ENCODE measurements at places on chromosomes 7 and 10. TPM values are rescaled to one million over a fixed set of nuclear protein-coding genes. Genes with fewer than 3 reads are reported as not detected.

The CYP2C8 gene
- total RNA-seq, result 0.87 TPM

The ZNF503 gene
- 8.9 TPM for total RNA-seq

- no peak for DNase-seq
Observed at GRCh38 chr10:51007781-51008180, 66.5 kb upstream of the PRKG1 start.

The TCAF2 gene
- 0.38 TPM for total RNA-seq

GRCh38 chr7:135768064-135768463, 19.5 kb upstream of the FAM180A start:
- DNase-seq, result no peak

The CPA4 gene
- total RNA-seq, result not detected

The WNT8B gene
- total RNA-seq, result not detected

- no peak for DNase-seq
Observed at GRCh38 chr7:139598642-139599041, 75.2 kb downstream of the CLEC2L start.

- DNase-seq, result no peak
Observed at GRCh38 chr7:155860840-155861479, 48.7 kb upstream of the SHH start.

DNA sequence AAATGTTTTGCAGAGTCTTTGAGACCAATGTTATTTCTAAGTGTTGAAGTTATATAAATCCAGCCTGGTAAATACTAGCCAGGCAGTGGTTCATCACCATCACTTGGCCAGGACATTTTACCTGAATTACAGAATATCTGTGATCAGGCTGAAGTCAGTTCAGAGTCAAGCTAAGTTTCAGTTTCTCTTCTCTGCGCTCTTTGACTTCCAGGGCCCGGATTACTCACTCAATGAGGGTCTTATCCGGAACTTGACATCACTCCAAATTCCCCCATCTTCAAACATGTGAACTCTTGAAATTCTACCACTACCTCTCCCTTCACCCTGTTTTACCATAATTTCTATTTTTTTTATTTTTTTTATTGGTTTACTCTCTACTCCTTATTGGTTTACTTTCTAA, 36.6 kb upstream of the CCAR1 start:
- no peak for DNase-seq

GRCh38 chr7:55133630-55134358, 115.0 kb downstream of the EGFR start:
- no peak for DNase-seq

DNA sequence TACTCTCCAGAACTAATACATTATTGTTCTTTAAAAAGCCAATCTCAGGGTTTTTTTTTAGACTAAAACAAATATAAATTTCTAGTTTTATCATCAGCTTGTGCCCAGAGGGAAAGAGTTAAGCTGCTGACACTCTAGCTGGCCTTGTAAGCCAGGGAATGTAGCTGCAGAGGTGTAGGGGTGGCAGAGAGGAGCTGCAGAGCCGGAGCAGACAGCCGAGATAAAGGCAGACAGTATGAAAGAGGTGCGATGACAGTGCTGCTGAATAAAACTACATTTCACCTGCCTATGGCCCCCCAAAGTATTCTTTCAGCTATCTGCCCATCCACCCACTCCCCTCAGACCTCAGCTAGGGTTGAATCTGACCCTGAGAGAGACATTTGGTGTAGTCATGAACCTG, 653.7 kb upstream of the ZWINT start:
- no peak for DNase-seq

The CASTOR2 gene
- 52.4 TPM for total RNA-seq

DNA sequence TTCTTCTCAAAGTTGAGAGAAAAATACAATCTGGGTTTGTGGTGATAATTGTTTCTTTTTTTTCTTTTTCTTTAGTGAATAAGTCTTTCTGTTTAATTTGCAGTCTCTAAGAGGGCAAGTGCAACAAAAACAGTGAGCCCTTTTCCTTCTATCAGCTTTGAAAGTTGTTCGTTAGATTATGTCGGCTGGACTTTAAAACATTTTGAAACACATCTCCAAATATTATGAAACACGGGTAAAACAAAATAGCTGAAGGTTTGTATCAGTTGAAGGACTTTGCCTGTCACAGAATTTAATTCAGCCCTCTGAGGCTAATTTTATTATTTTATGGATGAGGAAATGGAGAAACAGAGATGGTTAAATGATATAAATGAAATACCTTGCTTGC, 85.3 kb downstream of the AGMO start:
- DNase-seq, result no peak

GRCh38 chr7:44541028-44541869, at the start of gene NPC1L1:
TSS of gene NPC1L1 (minus strand) at chr7:44541330. CDS start at chr7:44541259, 71 bp downstream.
- no peak for DNase-seq

- DNase-seq, result peak; percentile 87
Observed at GRCh38 chr10:87863053-87863943, at the start of the genes KLLN and PTEN. TSS of gene KLLN (minus strand) at chr10:87863533. CDS start at chr10:87862487, 1,046 bp downstream. TSS of gene PTEN (plus strand) at chr10:87863625. CDS start at chr10:87864470, 845 bp downstream.

DNA sequence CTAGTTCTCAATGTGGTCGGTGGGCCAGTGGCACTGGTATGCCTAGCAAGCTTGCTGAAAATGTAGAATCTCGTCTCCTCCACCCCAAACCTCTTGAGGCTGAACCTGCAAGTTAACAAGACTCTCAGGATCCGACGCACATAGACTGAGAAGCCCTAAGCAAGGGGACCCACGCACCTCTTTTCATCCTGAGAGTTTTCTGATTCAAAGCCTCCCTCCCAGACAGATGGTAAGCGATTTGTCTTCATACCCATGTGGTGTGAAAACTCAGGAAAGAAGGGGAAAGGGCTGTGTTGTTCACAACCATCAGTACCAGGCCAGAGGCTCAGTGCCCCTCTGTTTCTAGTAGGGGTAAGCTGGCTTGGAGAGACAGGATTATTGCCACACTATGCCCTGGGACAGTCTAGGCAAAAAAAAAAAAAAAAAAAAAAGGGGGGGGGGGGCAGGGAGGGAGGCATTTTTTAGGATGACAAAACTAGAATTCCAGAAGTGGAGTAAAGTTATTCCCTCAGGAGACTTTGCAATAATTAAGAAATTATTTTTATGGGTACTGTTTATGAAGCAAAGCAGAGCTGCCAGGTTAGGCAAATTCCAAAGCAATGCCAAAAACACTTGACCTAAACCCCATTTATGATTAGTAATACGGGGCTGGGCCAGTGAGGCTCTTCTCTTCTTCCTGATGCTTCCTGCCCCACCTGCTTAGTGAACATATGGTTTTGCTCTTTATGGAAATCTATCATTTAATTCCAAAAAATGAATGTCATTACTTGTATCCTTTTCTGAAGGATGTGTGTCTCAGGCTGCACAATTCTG, 117.6 kb upstream of the PDLIM1 start:
- no peak for DNase-seq

- DNase-seq, result no peak
Observed at GRCh38 chr10:23195846-23196600, 3.9 kb downstream of the PTF1A start.

DNA sequence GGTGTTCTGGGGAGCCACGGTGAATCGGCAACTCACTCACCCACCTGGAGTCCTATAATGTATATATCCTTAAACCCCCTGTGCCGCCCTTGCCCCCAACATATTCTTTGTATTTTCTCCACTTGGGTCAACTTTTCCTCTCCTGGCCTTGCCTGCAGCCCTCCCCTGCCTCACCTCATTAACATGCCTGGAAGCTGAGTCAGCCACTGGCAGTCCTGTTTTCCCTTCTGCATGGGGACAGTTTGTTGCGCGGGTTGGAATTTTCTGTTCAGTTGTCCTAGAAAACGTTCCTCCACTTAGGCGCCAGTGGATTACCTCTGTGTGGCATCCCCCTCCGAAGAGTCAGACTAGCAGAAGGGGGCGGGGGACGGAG, 97.4 kb downstream of the C10orf105 start:
- DNase-seq, result no peak

The ACBD7 gene
- total RNA-seq, result 0.33 TPM

DNA sequence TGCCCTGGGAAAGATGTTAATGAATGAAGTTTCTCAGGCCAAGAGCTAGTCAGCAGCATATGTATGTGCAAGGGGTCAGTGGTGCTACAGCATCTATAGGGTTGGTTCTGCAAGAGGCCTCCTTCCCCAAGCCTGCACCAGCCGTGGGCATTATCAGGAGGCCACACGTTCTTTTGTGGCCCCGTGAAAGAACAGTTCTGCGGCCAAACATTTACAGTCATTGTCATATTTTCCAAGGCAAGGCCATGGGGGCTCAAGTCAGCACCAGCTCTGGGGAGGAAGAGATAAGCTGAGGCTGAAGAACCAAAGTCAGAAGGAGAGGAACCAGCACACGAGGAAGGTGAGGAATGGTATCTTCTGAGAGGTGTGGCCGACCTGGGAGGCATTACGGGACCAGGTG, 54.4 kb upstream of the TMEM72 start:
- DNase-seq, result no peak

All from endothelial cell (in vitro differentiated cells).